ENCODE measurements at places on chromosomes 5 and 9.

- DNase-seq = no peak
Measured at GRCh38 chr9:88949425-88949824, 41.8 kb upstream of the S1PR3 start.

DNA sequence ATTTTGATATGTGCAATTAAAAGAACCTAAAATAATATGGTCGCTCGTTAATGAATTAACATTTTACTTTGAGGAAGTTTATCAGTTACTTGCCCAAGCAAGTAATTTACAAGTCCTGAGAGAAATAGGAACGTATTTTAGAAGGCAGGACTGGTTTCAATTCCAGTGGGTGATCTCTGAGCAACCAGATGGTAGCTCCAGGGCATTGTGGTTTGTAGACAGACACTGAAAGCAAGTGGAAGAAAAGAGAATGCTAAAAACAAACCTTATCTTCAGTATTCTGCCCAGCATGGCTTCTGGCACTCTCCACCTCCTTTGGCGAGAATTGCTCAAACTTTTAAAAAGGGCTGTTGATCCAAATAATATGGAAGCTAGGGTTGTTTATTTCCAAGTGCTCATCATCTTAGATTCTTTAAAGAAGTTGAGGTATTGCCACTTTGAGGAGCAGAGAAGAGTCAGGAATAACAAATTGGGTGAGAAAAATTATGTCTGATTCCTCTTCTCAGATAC lies 31.8 kb upstream of the ERAP2 start:
- no peak for DNase-seq

DNA sequence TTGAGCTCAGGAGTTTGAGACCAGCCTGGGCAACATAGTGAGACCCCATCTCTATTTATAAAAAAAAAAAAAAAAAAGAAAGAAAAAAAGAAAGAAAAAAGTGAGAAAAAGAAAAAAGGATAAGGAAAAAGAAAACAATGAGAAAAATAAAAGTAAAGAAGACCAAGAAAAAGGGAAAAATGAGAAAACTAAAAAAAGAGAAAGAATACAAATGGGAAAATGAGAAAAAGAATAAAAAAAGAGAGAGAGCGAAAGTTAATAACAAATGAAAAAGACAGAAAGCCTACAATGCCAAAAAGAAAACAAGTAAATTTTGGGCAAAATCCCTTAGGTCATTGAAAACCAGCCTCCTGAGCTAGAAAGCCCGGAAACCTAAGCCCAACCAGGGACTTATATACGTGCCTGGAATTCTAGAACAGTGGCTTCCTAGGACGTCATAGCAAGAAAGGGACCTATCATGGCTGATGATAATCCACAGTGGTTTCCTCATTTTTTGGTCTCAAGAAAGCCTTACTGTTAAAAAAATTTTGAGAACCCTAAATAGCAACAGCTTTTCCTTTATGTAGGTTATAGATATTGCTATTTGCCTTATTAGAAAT lies 131.7 kb upstream of the CLINT1 start:
- no peak for DNase-seq

- no peak for DNase-seq
Measured at GRCh38 chr5:96084874-96085506, 123.3 kb upstream of the ELL2 start.

DNA sequence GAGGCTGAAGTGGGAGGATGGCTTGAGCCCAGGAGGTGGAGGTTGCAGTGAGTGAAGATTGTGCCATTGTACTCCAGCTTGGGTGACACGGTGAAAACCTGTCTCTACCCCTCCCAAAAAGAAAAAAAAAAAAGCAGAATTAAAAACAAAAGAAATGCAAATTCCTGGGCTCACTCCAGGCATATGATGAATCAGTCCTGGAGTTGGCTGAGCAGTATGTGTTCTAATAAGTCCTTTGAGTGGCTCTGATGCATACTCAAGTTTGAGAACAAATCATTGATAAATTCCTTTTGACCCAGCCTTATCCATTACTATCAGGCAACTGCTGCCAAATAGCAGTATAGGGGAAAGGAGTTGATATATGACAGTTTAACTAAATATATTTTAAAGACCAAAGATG lies 28.3 kb downstream of the UHRF2 start:
- DNase-seq = no peak

GRCh38 chr5:135170500-135170899 lies 136.5 kb upstream of the PITX1 start:
- DNase-seq = no peak

DNA sequence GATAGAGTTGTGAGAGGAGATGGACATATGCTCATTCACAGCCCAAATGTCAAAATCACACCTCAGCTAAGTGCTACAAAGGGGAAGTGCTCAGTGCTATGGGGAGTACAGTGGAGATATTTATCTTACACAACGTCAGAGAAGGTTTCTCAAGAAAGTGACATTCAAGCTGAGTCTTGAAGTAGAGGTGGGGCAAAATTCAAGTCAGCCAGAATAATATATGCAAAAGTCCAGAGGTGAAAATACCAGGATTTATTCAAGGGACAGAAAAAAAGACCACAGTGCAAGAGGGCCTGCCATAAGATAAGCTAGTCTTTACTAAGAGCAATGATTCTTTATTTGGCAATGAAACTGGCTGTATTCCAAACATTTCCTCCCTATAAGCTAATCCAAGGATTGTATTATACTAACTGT lies 327.8 kb upstream of the PIK3R1 start:
- no peak for DNase-seq

- DNase-seq = no peak
Measured at GRCh38 chr9:89576404-89576839, 28.4 kb upstream of the GADD45G start.

DNA sequence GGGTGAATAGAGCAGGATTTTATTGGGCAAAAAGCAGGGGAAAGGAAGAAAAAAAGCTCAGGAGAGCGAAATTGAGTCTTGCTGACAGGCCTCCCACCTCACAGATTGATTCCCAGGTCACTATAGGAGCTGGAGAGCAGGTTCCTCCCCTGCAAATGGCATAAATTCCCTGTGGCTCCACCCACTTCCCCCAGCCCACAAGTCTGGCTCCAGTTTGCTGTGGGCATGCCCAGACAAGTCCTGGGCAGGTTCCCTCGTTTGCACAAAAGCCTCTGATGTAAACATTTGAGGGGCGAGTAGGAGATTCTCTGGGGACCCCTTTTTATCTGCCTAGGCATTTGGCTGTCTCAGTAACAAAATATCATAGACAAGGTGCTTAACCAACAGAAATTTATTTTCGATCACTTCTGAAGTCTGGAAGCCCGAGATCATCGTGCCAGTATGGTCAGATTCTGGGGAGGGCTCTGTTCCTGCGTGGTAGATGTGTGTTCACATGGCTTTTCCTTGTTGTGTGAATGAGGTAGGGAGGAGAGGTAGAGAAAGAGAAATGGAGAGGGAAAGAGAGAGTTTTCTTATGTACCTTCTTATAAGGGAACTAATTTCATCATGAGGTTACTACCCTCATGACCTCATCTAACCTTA lies 614.5 kb downstream of the MAT2B start:
- DNase-seq = no peak

DNA sequence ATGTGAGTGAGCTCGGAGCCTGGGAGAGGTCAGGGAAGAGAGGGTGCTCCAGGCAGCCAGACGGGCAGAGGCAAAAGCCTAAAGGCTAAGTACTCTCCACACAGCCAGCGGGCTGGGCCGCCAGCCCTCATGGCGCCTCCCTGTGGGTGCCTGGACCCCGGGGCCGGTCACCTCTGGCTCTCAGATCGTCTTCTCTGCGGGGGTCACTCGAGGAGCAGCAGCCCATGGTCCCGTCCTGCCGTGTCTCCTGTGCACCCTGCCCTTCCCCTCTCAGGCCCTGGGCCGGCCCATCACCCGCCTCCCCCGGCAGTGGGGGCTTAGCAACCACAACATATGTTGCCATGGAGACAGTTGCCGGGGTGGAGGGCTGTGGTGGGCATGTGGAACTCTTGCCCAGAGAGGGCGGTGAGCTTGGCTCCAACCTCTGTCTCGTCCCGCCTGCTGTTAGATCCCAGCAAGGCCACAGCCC lies 4.2 kb downstream of the AK1 start:
- DNase-seq = no peak

GRCh38 chr9:135698767-135699166 lies 514 bp downstream of the SOHLH1 start:
- no peak for DNase-seq

DNA sequence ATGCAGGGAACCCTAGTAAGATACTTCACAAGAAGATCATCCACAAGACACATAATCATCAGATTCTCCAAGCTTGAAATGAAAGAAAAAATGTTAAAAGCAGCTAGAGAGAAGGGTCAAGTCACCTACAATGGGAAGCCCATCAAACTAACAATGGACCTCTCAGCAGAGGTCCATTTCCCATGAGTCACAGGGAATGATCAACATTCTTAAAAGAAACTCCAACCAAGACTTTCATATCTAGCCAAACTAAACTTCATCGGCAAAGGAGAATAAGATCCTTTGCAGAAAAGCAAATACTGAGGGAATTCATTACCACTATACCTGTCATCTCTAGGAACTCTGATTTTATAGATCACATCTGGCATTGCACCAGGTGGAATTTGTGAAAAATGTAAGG lies 52.9 kb upstream of the SPATA31E1 start:
- no peak for DNase-seq

- DNase-seq = no peak
Measured at GRCh38 chr9:79433703-79434102, 138.1 kb upstream of the TLE4 start.

- DNase-seq = no peak
Measured at GRCh38 chr9:750249-750967, 91.1 kb upstream of the DMRT1 start.

DNA sequence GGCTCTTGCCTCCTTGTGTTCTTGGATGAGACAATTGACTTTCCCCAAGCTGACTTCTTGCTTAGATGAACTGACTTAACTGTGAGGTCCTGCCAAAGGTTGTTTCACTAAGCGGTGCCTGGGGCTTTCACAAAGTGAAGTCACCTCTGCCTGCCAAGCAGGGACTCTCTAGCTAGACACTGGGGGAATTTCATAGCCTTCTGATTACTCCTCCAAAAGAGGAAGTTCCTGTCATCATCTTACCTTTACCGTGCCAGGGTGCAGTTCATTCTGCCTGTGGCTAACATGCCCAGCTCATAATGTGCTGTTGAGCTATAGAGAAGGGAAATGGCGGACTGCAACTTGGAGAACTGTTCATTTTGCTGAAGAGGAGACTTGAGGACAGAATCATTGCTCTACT lies 472.0 kb upstream of the WWC1 start:
- no peak for DNase-seq

DNA sequence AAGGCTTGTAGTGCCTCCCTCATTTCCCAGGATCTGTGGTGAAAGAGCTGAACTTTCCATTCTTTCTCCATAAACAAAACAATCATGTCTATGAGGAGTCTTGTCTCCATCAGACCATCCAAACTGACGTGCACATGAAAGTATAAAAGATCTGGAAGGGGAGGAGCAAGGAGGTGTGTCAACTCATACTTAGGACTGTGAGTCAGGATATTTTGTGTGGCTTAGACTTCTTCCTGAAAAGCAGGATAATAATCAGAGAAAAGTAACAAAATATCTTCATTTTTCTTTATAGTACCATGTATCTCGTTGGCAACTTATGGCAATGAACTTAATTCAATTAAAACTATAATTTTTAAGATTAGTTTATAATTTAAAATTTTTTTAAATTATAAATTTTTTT lies 96.0 kb upstream of the PRRC1 start:
- DNase-seq = no peak

DNA sequence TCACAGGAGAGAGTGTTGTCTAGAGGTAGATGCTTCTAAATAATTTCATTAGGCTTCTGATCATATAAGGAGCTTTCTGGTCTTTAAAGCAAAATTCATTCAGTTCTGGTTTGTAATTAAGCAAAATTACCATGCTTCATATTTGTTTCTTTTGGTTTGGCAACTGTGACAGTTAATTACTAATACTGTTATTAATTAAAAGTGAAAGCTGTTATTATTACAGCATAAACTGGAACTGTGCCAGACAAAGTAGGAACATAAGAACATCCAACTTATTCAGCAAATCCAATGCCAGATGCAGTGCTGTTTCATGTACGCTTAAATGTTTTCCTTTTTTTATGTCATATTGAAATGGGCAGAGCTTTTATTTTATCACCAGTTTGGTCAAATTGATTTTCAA lies 70.4 kb upstream of the DAB2 start:
- DNase-seq = no peak

GRCh38 chr5:93892481-93892880 lies 151.1 kb upstream of the POU5F2 start:
- DNase-seq = no peak

- DNase-seq = no peak
Measured at GRCh38 chr5:59126708-59127573, 544.1 kb downstream of the RAB3C start.

DNA sequence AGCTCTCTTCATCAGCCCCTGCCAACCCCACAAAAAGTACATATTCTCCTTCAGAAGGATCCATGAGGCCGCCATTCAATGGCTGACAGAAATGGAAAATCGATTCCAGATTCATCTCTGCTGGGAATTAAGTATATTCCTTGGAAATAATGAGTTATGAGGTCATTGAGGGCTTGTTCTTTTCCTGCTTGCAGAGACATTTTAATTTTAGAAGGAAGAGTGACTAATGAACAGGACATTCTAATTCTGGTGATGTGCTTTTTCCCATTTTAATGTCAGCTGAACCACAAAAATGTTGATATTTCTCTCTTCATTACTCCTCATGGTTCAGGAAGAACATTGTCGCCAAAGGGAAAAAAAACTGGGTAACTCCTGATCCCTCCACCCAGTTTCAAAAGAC lies 314.0 kb downstream of the PIK3R1 start:
- DNase-seq = no peak

- DNase-seq = no peak
Measured at GRCh38 chr5:151038412-151038745, 18.0 kb downstream of the GPX3 start.

- no peak for DNase-seq
Measured at GRCh38 chr9:2173170-2173569, 158.0 kb downstream of the SMARCA2 start.
